Prostate gland (tissue), 2 donors: ENCODE measurements at places on chromosomes 4 and X. TPM values are rescaled to one million over a fixed set of nuclear protein-coding genes. Genes with fewer than 3 reads are reported as not detected.

- no peak for DNase-seq
Measured at GRCh38 chr4:120228086-120228485, 161.4 kb upstream of the MAD2L1 start.

- DNase-seq, result no peak
Measured at GRCh38 chr4:153112041-153112441, 92.2 kb upstream of the TRIM2 start.

DNA sequence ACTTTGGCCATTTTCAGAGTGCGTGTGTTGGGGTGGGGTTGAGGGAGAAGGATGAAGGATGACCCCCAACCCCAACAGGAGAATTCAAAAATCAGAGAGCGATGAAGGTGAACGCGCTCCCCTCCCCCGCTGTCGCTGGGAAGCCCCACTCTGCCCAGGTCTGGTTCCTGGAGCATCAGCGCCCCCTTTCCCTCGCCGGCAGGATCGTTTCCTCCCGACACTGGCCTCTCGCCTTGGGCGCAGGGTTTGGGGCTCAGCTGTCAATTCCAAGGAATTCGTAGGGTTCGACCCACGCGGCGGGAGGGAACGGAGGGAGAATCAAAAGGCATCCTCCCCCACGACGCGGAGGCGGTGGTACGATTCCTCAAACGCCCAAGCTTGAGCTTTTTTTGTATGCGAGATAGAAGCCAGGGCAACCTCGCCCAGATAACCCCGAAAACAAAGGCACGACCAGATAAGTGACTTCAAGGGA is 1.0 kb upstream of the PDGFRA start:
- no peak for DNase-seq

DNA sequence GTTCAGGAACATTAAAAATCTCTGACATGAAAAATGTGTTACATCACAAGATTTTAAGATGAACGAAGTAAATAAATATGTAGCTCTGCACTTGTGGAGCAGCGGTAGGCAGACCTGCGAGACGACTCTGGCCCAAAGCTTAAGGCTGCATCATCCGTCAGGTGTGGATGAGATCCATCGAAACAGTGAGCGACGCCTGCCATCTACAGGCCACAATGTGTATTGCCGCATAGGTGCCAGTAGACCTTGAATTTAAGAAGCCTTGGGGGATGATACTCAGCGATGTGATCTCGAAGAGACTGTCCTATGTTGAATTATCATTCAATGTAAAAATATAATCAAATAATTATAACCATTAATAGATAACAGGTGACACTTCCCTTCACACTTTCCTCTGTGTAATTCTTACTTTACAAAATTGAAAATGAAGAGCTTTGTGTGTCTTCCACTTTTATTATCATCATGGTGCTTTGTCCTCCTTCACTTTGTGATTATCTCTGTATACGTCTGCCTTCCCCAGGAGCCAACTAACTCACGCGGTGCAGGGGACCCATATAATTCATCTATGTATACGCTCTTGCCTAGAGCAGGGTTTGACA is 851.0 kb downstream of the RAB28 start:
- DNase-seq, result peak; percentile 79

- no peak for DNase-seq
Measured at GRCh38 chr4:138327338-138327737, 85.2 kb upstream of the SLC7A11 start.

DNA sequence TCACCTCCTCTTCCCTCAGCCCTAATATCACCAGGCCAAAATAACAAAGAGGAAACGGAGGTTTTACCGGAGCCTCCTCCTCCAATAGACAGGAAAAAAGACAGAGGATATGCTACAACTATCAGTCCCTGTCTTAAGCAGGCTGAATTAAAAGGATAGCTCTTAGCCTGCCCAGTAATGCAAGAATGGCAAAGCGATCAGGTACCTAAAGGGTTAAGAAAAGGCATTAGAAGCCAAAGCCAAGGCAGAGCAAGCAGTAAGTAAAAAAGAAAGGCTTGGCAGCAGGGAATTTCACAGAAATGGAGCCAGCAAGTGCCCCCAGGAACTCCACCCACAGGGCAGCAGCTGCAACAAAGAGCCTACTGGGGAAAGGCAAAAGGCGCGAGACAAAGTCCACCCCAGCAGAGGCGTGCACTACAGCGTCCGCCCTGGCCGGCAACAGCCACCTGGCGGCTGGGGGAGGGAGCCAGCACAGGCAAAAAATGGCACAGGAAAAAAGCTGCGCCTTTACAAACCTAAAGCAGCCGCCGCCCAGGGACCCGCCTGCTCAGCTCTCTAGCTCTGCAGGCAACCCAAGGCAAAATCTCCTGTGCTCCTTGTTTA is 220.6 kb upstream of the ZC4H2 start:
- peak; percentile 16 for DNase-seq

DNA sequence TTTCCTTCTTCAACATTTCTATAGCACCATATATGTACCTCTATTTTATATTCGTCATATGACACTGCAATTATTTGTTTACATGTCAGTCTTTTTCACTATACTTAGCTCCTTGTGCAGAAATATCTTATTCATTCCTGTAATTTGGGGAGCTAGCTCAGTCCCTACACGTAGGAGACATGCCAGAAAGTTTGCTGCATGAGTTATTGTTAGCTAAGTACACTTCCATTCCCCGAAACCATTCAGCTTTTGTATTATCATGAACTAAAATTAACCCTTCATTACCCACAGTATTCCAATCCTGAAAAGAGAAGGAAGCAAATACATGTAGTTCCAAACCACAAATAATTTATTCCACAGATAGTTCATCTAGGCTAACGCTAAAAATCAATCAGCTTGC is 10.2 kb downstream of the CBR4 start:
- DNase-seq, result no peak

DNA sequence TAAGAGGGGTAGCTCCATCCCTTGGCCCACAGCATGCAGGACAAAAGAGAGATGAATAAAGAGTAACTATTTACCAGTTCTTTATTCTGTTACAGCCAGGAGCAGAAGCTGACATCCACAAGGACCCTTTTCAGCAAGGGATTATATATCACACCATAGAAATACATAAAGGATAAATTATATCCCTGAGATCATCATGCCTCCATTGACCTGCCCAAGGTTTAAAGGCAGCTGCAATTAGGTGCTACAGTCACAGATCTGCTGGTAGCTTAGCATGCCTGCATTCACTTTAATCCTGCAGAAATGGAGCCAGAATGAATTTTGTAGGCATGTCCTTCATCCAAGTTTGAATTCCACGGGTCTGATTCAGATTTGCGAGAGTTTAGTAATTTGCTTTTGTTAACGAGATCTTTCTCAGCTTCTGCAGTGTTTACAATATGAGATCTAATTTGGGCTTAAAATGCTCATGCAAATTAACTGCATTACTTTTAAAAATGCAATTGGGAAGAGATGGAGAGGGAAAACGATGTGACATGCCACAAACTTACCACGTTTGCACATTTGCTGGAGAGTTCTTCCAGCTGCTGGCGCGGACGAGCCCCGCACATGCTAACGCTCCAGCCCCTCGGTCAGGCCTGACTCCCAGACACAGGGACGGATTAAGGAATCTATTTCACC is 327.0 kb upstream of the NOCT start:
- no peak for DNase-seq

DNA sequence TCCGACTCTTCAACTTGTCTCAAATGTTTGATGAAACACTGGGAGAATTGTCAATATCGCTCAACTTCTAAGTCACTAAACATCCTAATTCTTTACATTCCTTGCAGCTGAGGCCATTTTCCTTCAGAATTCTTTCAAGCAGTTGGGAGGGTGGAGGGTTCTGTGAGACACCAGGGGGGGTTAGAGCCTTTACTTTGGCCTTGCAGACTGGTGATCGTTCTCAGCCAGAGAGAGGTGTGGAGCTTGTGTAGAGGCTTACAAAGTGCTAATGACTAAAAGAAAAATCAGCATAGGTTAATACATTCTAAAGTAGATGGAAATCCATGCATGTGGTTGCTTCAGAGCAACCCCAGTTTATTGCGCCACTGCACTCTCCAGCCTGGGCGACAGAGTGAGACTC is 21.3 kb upstream of the SOX3 start:
- no peak for DNase-seq

GRCh38 chr4:168881781-168882420 is 128.2 kb downstream of the CBR4 start:
- no peak for DNase-seq

DNA sequence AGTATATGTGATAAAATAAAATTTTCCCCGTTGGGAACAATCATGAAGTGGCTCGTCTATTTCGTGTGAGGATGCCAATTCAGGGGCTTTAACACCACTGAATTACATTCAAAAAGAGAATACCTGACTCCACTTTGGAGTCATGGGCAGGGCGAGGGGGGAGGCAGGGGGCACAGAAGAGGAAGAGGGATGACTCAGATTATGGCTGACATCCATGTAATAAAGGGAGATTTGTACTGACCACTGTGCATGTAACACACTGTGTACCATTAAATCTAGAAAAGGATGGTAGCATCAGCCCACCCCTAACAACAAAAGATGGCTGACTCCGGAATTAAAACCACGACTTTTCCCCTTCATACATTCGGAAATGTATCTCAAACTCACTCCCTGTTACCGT is 1.3 kb downstream of the SLC9A7 start:
- no peak for DNase-seq

- peak; percentile 51 for DNase-seq
Measured at GRCh38 chrX:24395775-24396174, 35.3 kb downstream of the SUPT20HL1 start.

AP1S2 gene
- total RNA-seq, result 122 TPM

STATH gene
- not detected for total RNA-seq

SHOX gene
- not detected for total RNA-seq

PPP4R3C gene
- not detected for total RNA-seq

NHSL2 gene
- 4.2 TPM for total RNA-seq

FANCB gene
- 2.4 TPM for total RNA-seq
